ENCODE measurements at places on chromosomes 5 and 9.
A peak's percentile ranks its signal among the peaks of the same experiment; 100 is the strongest.

- DNase-seq = no peak
Measured at GRCh38 chr5:67317603-67318002, 121.0 kb upstream of the CD180 start.

DNA sequence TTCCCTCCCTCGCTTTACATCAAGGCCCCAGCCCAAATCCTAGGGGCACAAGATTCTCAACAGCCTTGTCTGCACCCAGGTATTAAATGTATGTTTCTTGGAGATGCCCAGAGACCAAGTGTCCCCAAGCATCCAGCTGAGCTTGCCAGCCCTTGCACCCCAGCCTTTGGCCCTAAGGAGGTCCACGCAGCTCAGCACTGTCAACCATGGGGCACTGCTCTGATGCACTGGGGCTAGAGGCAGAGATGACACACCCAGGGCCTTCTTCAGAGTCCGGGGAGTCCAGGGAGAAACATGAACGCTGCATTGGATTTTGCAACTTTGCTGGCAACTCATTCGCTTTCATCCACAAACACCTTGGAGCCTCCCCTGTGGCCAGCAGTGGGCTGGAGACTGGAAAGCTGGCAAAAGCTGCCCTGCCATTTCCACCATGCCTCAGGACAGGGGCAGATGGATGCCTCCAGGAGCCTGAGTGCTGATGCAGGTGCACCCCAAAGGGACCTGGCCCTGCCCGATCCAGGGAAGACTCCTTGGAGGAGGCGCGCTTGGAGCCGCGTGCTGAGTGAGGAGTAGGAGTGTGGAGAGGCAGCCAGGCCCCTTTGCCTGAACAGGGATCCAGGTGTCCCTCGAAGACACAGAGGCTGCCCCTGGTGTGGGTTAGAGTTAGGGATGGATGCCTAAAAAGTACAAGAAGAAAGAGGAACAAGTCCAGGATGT lies 19.3 kb downstream of the PAEP start:
- DNase-seq = no peak

DNA sequence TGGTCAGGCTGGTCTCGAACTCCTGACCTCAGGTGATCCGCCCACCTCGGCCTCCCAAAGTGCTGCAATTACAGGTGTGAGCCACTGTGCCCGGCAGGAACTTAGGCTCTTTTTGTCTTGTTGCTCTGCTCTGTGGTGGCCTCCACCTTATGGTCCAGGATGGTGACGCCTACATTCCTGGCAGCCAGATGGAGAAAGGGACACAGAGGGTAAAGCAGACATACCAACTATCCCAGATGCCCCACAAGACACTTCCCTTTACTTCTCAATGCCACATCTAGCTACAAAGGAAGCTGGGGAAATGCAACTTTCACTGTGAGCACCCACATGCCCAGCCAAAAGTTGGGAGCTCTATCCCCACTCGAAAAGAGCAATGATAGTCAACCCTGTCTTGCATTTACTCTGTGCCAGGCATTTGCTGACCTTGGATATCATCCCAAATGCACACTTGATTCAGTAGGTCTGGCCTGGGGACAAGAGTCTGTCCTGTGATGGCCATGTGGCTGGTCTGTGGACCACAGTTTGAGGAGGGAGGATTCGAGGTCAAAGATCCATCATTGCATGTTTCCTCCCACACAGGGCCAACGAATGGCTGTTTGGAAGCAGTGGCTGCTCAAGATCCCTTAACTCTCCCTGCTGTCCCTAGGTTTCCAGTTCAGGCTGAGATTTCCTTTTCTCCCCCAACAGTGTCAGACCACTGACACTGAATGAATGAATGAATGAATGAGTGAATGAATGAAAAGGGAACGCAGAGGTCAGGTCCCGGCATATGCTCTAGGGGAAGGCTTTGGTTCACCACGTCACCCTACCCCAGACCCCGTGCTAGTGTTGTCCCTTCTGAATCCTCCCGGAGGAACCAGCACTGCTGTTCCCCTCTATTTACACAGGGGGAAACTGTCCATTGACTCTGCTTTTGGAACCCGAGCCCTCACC lies 1.4 kb upstream of the ERGIC1 start:
- DNase-seq = no peak

- DNase-seq = no peak
Measured at GRCh38 chr9:12776513-12777055, 1.8 kb downstream of the LURAP1L start.

DNA sequence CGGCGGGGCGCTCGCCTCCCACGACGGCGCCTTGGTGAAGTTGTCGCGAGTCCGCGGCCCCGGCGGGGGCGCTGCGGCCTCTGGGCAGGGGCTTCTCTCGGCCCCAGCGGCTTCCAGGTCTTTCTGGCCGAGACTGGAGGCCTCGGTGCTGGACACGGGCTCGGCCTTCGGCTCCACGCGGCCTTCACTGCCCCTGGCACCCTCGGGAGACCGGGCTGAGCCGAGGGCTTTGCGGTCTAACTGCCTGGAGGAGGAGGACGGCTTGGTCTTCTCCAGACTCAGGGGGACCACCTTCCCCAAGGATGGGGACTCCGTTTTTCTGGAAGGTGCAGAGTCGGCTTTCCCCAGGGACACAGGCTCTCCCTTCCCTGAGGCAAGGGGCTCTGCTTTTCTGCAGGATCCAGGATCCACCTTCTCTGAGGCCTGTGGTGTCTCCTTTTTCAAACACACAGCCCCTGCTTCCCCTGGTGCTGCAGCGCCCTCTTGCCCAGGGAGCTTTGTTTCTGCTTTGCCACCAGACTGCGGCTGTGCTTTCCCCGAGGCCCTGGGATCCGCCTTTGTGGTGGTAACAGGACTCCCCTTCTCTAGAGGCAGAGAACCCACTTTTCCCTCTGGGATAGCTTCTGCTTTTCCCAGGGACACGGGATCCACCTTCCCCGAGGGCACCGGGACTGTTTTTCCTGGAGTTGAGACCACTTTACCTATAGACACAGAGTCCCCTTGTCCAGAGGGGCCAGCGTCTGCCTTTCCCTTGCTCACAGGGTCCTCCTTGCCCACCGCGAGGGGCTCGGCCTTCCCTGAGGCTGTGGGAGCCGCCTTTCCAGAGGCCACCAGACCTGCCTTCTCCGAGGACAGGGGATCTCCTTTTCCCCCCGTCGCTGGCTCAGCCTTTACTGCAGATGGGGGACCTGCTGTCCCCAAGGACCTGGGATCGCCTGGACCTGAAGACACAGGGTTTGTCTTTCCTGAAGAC lies 12.3 kb downstream of the GPRIN1 start:
- DNase-seq = no peak

DNA sequence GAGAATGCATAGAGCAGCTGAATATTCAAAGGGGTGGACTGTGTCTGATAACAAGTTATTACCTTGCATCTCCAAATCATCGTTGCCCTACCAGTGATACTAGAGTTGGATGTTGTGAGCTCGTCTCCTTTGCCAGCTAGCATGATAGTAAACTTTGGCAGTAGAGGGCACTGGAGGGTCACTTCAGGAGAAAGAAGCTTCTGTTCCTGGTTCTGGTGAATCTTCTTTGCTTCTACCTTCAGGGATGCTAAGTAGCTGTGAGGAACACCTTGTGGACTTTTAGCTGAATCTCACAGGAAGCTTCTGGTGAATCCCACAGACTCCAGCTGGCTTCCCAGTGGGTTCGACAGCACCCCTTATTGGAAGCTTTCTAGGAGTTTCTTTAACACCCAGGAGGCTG lies 626.6 kb upstream of the SGCD start:
- no peak for DNase-seq

DNA sequence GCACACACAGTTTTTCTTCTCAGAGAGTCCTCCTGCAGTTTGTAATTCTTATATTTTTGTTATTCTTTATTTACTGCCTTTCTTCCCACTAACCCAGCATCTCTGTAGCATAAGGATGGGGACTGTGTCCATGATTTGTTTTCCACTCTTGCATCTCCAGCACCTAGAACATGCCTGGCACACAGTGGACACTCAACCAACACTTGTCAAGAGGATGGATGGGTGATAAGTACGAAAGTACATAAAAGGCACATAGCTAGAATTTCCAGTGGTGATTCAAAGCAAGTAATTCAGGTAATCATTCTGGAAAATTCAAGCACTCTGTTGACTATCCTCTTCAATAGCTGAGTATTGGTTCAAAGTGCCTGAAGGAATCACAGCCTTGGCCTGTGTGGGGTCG lies 60.2 kb upstream of the TRIO start:
- no peak for DNase-seq

DNA sequence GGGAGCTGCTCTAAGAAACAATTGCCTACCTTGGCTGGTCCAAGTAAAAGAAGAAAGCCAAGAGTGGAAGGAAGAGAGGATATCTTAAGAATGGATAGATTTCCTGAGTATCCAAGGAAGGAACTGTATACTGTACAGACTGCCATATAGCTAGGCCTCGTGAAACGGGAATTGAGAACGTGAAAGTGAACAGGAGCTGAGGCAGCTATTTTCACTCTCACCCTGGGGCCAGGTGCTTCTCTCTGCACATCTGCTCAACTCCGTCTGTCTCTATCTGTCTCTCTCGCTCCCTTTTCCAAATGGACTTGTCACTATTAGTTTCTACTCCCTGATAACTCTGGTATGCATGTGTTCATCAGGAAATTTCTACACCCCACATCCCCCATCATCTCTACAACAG lies 35.9 kb upstream of the TESK1 start:
- DNase-seq = no peak

DNA sequence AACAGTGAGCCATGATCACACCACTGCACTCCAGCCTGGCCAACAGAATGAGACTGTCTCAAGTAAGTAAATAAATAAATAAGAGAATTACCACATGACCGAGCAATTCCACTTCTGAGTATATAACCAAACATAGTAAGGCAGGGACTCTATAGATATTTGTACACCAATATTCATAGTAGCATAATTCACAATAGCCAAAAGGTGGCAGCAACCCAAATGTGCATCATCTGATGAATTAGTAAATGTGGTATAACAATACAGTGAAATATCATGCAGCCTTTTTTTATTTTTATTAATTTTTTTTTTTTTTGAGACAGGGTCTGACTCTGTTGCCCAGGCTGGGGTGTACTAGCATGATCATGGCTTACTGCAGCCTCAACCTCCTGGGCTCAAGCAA lies 33.1 kb downstream of the ALDH7A1 start:
- no peak for DNase-seq

DNA sequence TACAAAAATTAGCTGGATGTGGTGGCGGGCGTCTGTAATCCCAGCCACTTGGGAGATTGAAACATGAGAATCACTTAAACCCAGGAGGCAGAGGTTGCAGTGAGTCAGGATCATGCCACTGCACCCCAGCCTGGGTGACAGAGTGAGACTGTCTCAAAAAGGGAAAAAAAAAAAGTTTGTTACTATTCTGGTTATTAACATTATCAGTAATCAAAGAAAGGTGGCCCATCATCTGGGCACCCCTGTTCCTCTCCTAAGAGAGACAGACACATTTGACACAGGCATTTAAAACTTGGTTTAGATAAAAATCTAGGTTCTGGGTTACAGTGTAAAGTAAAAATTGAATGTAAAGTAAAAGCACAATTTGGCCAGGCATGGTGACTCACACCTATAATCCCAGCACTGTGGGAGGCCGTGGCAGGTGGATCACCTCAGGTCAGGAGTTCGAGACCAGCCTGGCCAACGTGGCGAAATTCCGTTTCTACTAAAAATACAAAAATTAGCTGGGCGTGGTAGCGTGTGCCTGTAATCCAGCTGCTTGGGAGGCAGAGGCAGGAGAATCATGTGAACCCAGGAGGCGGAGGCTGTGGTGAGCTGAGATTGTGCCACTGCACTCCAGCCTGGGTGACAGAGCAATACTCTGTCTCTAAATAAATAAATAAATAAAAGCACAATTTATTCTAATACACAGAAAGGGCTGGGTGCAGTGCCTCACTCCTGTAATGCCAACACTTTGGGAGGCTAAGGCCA lies 16.7 kb upstream of the PHYHD1 start:
- no peak for DNase-seq

DNA sequence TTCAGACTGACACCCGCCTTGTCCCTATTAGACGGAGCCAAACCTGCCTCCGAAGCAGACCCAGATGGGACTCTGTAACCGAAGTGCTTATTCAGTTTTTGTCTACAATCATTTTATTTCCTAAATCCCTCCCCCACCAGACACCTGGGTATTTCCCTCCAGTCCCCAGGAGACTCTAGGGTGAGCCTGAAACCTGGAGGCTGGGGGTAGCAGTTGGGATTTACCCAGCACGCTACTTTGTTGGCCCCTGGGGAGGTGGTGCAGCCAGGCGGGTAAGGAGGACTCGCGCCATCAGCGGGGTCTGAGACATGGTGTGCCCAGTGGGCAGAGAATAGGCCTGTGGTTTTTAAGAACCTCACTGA lies 1.3 kb upstream of the LHX2 start:
- no peak for DNase-seq

DNA sequence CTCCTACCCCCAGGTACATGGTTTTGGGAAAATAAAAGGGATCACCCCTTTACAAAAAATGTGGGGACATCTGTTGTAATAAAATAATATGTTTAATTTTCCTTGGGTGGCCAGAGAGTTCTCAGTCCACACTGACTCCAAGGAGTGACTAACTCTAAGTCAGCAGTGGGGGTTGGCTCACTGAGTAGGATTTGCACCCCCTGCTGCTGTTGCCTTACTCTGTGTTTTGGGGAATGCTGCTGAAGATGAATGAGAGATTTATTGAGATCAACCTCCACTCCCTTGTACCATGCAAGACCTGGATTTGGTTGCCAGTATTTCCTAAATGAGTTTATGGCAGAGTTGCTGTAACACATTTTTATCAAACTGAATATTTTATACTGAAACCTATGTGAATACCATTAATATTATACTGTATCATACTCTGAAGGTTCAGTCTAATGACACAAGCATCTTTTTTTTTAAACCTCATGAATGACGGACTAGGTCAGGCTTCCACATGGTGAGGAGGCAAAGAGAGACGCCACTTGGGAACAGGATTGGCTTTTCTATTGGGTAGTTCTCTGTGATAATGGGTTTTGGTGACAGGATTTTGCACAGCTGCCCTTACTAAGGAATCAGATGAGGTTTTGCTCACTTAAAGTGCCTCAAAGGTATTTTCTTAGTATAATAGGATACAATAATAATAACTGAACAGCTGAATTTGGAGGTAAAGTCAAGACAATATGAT lies 121.3 kb upstream of the OSMR start:
- no peak for DNase-seq

DNA sequence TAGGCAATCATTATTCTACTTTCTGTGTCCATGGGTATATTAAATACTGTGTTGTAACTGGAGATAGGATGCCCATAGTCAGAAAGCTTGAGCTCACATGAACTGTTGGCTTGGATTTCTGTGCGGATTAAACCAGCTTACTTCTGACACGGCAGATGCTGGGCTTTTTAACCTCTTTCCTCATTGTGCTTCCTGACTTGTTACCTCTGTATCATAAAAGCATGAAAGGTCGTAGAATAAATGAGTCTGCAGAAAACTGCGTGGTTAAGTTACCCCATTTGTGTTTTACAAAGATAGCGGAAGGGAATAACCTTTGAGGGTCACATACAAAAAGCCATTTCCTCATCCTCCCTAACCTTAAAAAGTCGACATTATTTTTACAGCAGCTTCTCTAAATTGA lies 199.5 kb upstream of the DMRT1 start:
- DNase-seq = peak; percentile 68

DNA sequence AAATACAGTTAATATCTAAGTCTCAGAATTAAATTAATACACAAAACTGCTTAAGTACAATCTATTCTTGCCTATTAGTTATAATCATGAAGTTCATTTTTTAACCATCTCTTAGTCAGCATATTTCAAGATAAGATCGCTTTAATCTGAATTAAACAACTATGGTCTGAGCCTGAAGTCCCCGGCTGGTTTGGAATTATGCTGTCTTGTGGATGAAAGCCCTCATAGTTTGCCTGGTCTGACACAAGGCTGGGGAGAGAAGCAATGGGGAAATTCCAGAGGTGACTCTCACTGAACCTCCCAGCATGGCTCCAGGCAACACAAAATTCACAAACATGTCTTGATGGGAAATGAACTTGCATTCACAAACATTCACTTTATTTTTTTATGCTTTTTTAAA lies 28.0 kb upstream of the GRAMD2B start:
- no peak for DNase-seq
